ENCODE measurements at places on chromosomes 2 and 18. TPM values are rescaled to one million over a fixed set of nuclear protein-coding genes. Genes with fewer than 3 reads are reported as not detected.

- no peak for DNase-seq
Measured at GRCh38 chr18:5478261-5478660, 65.5 kb downstream of the EPB41L3 start.

- DNase-seq = no peak
Measured at GRCh38 chr2:125679903-125680302, 976.1 kb upstream of the GYPC start.

DNA sequence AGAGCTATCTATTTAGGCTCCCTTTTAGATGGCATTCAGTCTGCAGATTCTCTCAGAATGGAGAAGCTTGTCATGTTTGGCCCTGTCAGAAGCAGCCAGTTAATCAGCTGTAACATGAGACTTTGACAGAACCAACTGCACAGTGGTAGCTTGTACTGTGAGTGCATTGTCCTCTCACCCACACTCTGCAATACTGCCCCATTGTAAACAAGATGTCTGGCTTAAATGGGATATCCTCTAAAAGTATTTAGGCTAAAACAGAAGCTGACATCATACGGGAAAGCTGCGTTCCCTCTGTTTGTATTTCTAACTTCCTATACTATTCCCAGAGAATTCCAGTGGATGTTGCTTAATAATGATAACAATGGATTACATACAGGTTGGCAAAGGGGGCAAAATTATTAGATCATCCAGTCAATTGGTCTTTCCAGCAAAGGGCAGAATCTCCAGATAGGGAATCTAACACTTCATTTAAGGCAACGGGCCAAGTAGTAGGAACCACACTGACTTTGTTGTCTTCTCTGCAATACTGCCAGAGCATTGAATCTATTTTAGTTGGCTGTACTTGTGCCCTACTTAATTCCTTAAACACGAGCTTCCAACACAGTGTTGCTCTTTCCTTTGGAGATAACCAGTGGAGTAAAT is 15.4 kb upstream of the STAT4 start:
- DNase-seq = peak; percentile 60

DNA sequence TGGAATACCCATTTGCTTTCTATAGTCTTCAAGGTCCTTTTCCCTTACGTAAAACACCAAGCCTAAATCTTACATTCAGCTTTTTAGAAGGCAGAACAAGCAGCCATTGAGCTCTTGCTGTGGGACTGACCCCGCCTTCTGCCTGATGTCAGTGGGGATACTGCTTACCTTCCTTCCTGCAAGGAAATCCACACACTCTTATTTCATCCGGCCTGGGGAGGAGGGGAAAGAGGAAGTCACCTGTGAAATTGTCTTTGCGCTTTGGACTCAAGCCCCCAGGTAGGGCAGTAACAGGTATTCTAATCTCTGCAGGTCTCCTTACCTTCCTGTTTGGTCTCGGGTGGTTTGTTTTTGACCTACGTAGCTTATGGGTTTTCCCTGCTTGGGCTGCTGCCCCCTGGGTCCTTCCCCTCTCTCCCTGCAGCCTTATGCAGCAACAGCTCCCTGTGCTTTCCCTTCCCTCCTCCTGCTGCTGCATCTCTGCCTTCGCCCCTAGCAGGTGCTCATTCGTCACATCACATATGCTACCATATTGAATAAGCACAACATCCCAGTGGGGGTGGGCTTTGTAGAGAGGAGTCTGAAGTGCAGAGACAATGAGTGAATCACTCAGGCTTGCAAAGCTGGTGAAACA is 402.5 kb upstream of the TRIB2 start:
- DNase-seq = no peak

- no peak for DNase-seq
Measured at GRCh38 chr2:58130238-58130637, 83.6 kb downstream of the VRK2 start.

GRCh38 chr2:168454737-168455644 is 1.1 kb upstream of the CERS6 start:
- DNase-seq = no peak

DNA sequence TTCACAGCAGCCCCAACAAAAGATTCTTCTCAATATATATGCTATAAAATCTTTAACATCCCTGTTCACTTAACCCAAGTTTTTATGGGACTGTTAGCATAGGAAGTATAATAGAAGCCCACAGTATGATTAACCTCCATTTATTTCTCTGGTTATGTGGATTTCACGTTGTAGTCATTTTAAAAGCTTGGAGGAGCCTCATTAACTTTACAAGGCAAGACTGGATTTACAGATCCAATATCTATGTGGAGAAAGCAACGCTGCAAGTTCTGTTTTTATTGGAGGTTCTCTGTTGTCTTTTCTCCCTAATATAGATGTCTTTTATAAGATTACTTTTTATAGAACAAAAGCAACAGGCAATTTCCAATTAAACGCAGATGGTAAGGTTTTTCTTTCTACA is 114.9 kb upstream of the SYT4 start:
- DNase-seq = no peak

- DNase-seq = no peak
Measured at GRCh38 chr2:134919341-134920210, 954 bp downstream of the CCNT2 start.

DNA sequence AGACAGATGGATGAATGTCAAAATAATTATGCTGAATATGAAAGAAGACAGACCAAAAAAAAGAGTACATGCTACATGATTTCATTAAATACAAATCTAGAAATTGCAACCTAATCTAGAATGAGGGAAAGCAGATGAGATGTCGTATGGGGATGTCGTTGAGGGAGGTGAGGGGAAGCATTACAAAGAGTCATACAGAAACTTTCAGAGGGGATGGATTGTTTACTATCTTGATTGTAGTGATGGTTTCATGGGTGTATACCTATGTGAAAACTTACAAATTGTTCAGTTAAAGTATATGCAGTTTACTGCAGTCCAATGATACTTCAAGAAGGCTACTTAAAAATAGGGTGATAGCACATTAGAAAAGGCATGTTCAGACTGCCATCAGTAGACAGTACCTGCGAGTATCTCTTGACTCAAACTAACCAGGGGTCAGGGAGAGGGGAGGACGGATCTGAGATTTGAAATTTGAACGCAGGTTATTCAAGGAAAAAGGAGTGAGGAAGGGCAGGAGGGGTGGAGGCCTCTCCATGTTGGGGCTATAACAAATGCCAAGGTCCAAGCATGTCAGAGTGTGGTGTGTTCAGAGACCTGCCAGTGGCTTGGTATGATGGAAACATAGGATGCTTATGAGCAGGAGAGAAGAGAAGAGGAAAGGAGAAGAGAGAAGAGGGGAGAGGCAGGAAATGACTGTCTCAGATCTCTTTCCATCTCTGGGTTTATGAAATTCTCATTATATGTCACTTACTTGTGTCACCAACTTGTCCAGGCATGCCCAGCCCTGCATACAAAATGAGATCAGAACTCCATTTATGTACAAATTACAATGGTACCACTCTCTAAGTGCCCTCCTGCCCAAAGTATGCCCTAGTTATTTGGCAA is 257.3 kb upstream of the CXCR4 start:
- DNase-seq = no peak

DNA sequence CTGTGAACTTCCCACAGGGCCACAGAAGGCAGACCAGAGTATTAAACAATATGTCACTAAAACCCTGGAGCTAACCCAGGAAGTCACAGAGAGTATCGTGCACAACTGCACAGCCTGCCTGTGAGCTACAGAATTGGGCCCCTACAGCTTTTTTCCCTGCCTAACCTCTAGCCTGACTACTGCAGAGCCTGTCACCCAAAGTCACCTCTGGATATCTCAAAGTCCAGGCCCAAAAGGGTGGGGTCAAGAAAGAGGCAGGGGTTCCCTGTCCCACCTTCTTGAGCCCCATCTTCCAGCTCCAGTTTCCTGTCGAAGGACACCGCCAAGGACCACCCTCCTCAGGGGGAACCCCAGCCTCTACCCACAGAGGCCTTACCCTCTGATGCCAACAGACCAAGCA is 13.5 kb downstream of the GAD1 start:
- DNase-seq = no peak

DNA sequence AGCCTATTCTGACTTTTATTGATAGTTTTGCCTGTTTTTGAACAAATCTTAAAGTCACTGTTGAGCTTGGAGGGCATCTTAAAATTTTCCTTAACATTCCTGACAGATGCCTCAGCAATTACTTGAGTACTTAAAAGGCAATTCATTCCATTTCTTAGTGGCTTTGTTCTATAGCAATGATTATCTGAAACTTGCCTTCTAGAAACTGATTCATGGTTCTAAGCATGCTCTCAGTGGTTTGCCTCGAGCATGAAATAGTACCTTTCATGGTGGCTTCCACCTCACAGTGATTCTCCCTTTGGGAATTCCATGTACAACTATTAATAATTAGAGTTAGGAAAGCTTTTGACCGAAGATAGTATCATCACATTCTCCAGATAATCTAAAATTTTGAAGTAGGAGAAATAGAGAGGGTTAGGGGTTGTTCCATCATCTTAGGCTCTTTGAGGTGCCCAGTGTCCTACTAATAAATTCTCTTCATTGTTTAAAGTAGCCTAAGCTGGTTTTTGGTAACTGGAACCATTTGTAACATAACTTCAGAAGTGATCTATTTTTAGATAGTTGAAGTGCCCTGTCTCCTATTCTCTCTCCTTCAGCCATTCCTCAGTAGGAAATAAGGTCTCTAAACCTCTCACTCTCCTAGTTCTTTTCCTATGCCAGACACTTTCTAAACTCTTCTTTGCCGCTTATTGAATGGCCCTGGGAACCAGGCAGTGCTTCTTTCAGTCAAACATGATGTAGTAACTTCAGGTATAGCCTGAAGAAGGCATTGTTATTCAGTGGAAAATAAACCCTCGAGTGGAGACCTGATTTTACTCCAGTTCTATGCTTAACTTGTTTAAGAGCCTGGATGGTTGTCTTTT is 156.1 kb downstream of the HAUS1 start:
- DNase-seq = no peak

DNA sequence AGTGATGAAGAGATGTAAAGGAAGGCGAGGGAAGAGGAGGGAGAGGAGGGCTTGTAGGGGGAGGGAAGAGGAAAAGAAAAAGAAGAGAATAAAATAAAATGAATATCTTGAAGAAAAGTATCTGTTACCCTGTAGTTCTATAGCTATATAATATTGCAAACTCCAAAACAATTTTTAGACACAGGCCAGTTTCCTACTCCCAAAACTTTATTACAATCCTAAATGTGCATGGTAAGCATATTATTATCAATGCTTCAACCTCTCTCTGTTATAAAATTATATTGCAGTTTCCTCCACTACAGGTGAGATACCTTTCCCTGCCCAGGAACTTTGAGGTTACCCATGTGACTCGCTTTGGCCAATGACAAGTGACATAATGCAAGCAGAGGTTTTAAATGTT is 1351.6 kb upstream of the NRXN1 start:
- no peak for DNase-seq

GRCh38 chr2:116148361-116148760 is 1666.1 kb upstream of the DDX18 start:
- DNase-seq = no peak

DNA sequence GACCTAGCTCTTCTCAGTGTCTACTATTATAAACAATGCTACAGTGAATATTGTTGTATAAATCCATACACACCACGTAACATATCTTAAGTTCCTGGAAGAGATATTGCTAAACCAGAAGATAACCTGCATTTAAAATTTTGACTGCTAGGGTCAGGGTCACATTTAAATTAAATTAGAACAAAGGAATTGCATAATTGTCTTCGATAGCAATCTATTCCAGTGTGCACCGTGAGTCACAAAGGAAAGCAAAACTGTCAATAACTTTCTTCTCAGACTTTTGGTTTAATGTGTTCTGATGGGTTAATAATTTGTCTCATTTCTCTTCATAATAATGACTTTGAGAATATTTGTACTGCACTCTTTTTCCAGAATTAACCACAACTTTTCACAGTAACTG is 4.2 kb downstream of the GEN1 start:
- no peak for DNase-seq

- no peak for DNase-seq
Measured at GRCh38 chr18:59303656-59304195, 14.7 kb downstream of the CPLX4 start.

DNA sequence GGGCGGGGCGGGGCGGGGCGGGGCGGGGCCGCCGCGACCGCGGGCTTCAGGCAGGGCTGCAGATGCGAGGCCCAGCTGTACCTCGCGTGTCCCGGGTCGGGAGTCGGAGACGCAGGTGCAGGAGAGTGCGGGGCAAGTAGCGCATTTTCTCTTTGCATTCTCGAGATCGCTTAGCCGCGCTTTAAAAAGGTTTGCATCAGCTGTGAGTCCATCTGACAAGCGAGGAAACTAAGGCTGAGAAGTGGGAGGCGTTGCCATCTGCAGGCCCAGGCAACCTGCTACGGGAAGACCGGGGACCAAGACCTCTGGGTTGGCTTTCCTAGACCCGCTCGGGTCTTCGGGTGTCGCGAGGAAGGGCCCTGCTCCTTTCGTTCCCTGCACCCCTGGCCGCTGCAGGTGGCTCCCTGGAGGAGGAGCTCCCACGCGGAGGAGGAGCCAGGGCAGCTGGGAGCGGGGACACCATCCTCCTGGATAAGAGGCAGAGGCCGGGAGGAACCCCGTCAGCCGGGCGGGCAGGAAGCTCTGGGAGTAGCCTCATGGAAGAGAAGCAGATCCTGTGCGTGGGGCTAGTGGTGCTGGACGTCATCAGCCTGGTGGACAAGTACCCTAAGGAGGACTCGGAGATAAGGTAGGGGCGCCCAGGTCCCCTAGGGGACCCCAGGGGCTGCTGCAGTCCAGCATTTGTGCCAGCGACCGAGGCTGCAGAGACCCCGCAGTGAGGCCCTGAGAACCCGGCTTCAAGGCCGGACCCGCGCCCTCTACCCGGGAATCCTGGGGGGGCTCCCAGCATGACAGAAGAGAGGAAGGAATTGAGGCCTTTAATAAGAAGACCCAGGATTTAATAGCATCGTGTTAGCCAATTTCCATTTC is at the start of gene KHK:
TSS of gene KHK (plus strand) at position 49 of the 870 bp plus-strand sequence. CDS start at position 537, 488 bp downstream.
- DNase-seq = peak; percentile 91

DNA sequence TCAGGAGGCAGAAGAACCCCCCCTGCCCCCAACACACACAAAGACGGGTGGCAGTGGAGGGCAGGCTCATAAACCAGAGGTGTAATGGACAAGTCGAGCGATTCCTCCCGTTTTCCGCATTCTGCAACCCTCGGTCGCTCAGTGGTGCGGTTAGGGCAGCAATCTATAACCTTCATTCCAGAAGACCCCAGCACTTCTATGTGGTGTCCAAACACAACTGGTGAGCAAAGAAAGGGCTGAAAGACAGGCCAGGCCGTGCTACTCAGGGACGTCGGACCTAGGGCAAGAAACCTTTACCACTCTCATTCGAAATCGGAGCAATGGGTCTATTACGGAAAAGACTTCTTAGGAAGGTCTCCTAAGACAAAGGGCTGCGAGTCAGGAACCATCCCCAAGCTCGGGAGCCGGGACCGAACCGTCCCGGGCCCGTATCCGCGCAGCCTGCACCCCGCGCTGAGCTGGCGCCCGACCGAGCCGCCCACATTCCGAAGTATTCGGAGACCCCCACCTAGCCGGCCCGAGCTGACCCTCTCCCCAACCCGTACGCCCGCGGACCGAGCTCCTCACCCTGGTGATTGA is 568 bp downstream of the ARL5A start:
- peak; percentile 25 for DNase-seq

- no peak for DNase-seq
Measured at GRCh38 chr2:234447963-234448362, 48.9 kb downstream of the ARL4C start.

The XIRP2 gene
- total RNA-seq = 2.0 TPM

The ESPNL gene
- 0.12 TPM for total RNA-seq

The KLHL30 gene
- total RNA-seq = 0.15 TPM

The NDC80 gene
- not detected for total RNA-seq

The B4GALT6 gene
- total RNA-seq = 3.4 TPM

The HTR2B gene
- 0.92 TPM for total RNA-seq

The CAPN14 gene
- not detected for total RNA-seq

All from right lobe of liver (tissue), 6 donors.